ENCODE measurements at places on chromosomes 1 and 21.

- no peak for DNase-seq
Measured at GRCh38 chr1:119909890-119910596, 13.7 kb upstream of the ADAM30 start.

- DNase-seq = peak; percentile 44
Measured at GRCh38 chr1:66540434-66541032, 6.6 kb downstream of the SGIP1 start.

- no peak for DNase-seq
Measured at GRCh38 chr1:147377263-147378246, 135.1 kb downstream of the CHD1L start.

DNA sequence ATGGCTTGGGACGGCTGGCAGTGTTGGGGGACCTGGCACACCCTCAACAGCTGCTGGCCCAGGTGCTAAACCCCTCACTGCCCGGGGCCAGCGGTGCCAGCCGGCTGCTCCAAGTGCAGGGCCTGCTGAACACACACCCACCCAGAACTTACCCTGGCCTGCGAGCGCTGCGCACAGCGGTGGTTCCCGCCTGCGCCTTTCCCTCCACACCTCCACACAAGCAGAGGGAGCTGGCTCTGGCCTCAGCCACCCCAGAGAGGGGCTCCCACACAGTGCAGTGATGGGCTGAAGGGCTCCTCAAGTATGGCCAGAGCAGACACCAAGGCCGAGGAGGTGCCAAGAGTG lies 67.9 kb downstream of the FMO4 start:
- no peak for DNase-seq

GRCh38 chr21:25913479-25913878 lies 178.7 kb downstream of the GABPA start:
- no peak for DNase-seq

GRCh38 chr1:217495249-217495648 lies 135.6 kb downstream of the GPATCH2 start:
- DNase-seq = no peak

DNA sequence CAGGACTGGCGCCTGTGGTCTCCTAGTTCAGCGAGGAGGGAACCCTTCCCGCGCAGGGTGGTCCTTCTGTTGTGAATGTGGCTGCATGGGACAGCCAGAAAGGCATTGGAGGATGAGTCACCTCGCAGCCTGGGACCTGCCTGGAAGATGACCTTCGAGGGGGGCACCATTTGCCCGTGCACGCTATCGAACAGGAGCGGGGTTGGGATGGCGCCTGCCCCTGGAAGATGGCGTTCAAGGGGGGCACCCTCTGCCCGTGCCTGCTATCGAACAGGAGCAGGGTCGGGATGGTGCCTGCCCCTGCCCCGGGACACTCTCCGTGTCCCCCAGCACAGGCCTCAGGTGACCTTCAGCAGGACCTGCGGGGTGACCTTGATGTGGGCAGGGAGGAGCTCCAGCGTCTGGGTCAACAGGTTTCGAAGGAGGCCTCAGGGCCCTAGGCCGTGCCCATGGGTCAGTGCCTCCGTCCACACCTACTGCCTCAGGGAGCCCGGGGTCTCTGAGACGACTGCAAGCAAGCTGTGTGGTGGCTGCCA lies 1.7 kb upstream of the ACTRT2 start:
- DNase-seq = no peak

GRCh38 chr1:201542309-201543035 lies 3.5 kb downstream of the NAV1 start:
- DNase-seq = no peak

- no peak for DNase-seq
Measured at GRCh38 chr1:221456918-221457317, 285.0 kb downstream of the DUSP10 start.

DNA sequence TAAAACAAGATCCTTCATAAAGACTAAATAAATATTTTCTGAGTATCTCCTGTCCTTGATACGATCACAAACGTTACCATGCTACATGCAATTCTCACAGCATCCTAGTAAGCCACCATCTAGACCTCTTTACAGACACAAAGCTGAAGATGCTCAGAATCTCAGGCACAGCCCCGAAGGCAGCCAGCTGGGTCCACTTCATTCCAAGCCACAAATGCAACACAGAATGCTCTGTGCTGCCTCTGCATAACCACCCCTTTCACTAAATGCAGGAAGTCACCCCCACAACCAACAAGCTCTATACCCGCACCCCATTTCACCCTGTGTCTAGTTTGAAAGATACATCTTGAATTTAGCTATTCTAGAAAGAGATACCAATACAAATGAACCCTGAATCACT lies 12.9 kb downstream of the RCAN1 start:
- no peak for DNase-seq

- DNase-seq = no peak
Measured at GRCh38 chr1:179178183-179178582, 51.3 kb downstream of the ABL2 start.

GRCh38 chr1:62417351-62417999 lies 19.4 kb upstream of the USP1 start:
- no peak for DNase-seq

GRCh38 chr1:54542962-54543539 lies 5.0 kb upstream of the ACOT11 start:
- no peak for DNase-seq

- peak; percentile 25 for DNase-seq
Measured at GRCh38 chr21:44517175-44517899, 22.7 kb downstream of the KRTAP10-1 start.

DNA sequence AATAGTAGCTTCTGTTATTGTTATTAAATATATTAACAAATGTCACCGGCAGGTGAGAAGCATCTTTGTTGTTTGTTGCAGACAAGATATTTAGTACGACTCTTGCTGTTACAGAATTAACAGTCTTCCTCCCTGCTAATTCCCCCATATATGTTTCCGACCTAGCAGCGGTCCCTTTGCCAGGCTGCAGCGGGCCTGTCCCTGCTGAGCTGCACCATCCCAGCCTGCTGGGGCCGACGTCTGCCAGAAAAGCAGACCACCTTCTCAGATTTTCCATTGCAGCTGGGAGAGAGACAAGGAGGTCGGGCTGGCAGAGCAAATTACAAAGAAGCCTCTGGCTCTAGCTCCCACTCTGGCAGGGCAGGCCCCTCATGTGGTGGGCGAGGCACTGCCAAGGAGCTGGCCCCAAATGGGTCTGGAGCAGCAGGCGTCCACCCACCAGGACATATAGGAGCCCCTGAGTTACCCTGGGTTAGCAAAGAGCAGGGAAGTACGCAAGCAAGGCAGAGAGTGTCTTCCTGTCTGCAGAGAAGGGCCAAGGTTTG lies 142.7 kb downstream of the FOXD2 start:
- DNase-seq = no peak

DNA sequence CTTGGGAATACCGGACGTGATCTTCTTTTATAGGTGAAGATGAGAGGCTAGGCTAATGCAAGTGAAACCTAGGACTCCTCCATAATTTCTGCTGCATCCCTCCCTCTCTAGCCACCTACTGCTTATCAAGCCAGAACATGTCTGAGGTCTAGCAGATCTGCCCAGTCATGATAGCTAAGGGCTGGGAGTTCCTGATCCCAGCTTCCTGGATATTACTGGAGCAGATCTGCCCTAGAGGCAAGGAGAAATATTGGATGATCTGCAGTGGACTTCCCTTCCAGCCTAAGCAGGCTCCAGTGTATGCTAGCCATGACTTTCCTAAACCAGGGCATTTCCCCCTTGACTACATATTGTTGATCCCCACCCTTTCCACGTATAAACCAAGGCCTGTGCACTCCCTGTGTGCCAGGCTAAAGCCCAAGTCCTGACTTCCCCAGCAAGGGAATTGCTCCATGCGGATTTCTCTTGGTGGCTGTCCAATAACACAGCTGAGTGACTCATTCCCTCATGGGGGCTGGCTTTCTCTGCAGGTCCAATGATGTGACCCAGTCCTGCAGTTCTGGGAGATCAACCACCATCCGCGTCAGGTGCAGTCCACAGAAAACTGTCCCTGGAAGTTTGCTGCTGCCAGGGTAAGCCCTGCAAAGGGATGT lies 15.5 kb upstream of the SARS1 start:
- no peak for DNase-seq

- DNase-seq = no peak
Measured at GRCh38 chr1:194929357-194929756, 1678.9 kb downstream of the KCNT2 start.

GRCh38 chr21:27275294-27275927 lies 308.5 kb upstream of the ADAMTS5 start:
- DNase-seq = no peak

- DNase-seq = no peak
Measured at GRCh38 chr1:105100102-105100501, 1350.4 kb downstream of the AMY1C start.

DNA sequence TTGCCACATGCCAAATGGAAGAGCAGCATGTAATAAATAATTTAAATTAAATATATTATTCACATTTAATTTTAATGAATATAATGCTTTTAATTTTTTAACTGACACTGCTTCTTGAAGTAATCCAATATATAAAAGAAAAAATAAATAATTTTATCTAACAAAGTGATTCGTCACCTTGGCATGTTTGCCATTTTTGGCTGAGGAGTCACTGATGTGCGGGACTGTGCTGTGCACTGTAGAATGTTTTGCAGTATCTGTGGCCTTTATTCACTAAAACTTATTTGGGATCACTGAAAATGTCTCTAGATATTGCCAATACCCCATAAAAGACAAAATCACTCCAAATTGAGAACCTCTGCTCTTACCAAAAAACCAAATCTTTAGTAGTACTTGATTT lies 807.8 kb downstream of the BRINP3 start:
- no peak for DNase-seq

DNA sequence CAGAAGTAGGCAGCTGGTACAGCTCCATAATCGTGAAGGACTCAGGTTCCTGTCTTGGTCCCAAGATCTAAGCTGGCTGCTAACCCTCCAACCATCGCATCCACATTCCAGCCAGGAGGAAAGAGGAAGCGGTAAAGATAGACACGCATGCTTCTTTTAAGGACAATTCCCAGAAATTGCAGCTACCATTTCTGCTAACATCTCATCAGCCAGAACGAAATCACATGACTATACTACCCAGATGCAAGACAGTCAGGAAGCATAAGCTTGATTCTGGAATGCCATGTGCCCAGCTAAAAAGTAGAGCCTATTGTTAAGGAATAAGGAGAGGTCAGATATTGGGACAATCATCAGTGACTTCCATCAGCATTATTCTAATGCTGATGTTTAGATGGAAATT lies 110.4 kb downstream of the EPHB2 start:
- no peak for DNase-seq

DNA sequence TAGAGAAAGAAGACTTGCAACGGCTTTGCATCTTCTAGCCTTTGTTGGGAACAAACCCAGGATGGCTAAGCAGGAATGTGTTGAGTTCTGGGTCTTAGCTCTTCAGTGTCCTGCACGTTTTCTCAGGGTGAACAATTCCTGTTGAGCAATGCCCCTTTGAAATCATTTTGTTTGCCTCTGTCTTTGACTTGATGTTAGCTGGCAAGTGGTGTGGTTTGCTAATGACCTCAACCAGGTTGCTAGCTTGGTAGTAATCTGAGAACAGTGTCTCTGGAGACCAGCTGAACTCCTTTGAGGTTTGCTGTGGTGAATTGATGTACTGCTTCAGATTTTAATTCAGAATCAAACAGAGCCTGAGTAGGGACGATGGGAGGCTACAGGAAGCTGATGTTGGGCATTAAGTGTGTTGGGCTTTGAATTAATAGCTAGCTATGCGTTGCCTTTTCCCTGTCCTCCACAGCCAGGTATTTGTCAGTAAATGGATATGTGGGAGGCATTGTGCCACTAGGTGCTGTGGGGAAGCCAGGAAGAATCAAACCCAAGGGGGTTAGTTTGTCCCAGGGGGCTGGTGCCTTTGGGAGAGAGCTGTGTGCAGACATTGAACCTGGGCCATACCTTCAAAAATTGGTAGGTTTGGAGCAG lies 23.3 kb upstream of the SRSF10 start:
- peak; percentile 97 for DNase-seq

DNA sequence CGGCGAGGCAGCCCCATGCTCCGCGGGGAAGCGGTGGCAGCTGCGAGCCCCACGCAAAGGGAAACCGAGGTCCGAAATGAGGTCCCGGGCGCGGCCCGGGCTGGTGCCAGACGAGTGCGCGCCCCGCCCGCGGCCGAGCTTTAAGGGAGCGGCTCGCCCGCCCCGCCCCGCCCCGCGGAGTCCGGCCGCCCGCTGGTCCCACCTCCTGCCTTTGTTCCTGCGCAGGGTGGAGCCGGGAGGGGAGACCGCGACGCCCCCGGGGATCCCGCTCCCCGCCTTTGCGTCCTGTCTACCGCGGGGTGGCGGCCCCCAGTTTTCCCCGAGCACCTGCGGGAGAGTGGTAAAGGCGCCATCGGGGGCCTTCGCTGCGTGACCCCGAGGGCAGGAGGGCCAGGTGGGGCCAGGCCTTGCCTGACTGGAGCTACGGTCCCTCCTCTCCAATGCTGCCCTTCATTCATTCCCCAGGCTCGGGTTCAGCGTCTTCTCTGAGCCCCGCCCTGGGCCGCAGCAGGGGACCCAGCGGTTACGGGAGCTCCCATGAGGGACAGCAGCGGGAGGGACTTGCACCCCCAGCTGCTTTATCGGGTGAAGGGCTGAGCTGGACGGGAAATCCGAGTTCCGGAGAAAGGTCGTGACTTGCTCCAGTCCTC lies at the start of gene HES2:
Gene HES2, minus strand, starts transcription at position 116 of the 650 bp plus-strand sequence. Its CDS starts 99 bp downstream, at position 17.
- no peak for DNase-seq

DNA sequence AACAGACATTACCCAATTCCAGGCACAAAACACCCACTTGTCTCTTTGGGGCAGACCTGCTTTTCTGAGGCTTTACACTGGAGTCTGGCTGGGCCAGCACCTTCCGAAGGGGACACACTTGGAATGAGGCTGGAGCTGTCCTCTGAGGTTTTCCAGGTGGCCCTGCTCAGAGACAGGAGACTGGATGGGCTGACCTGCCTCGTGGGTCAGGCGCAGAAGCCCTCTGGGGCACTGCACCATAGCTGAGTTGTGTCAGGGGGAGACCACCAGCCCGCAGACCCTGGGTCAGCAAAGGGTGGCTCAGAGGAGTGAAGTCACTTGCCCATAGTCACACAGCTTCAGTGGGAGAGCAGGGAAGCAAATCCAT lies 1.8 kb downstream of the SH2D5 start:
- no peak for DNase-seq

GRCh38 chr1:46599059-46599970 lies 4.8 kb downstream of the MKNK1 start:
- no peak for DNase-seq

GRCh38 chr1:220572416-220572815 lies 44.5 kb downstream of the MARK1 start:
- DNase-seq = no peak

DNA sequence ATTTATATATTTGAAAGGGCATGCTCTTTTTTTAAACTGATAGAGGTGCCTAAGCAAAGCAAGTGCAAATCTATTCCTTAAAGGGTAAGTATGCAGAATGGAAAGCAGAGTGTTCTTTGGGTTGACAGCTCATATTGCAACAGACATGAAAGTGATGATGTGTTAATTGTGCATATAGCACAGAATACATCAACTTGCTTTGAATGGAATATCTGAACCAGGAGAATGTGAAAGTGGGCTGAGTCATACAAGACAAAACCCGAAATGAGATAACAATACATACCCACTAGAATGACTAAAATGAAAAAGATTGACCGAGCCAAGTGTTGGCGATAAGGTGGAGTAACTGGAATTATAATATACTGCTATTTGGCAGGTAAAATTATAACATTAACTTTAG lies 4.3 kb downstream of the CR1 start:
- no peak for DNase-seq
